ENCODE measurements at places on chromosomes 5 and 9. TPM values are rescaled to one million over a fixed set of nuclear protein-coding genes. Genes with fewer than 3 reads are reported as not detected.

CDKN2A gene
- polyA plus RNA-seq: 1.3 TPM

PCDH12 gene
- 2.5 TPM for polyA plus RNA-seq

FOXD4L5 gene
- polyA plus RNA-seq: not detected

SOX30 gene
- 0.33 TPM for polyA plus RNA-seq

PRELID2 gene
- polyA plus RNA-seq: 4.1 TPM

LCN9 gene
- not detected for polyA plus RNA-seq

GGTA1 gene
- polyA plus RNA-seq: 5.1 TPM

PCDHB11 gene
- polyA plus RNA-seq: 2.8 TPM

F2RL1 gene
- 4.2 TPM for polyA plus RNA-seq

SLC45A2 gene
- polyA plus RNA-seq: not detected

ANKRD33B gene
- 4.7 TPM for polyA plus RNA-seq

SPINK13 gene
- not detected for polyA plus RNA-seq

GABRA1 gene
- 0.08 TPM for polyA plus RNA-seq

HTR4 gene
- polyA plus RNA-seq: 0.06 TPM

GLIPR2 gene
- 74.7 TPM for polyA plus RNA-seq

CCNI2 gene
- 1.4 TPM for polyA plus RNA-seq

BARX1 gene
- polyA plus RNA-seq: not detected

EGFLAM gene
- 6.9 TPM for polyA plus RNA-seq

MSX2 gene
- 16.4 TPM for polyA plus RNA-seq

GMCL2 gene
- not detected for polyA plus RNA-seq

SNCAIP gene
- polyA plus RNA-seq: 1.6 TPM

FKTN gene
- polyA plus RNA-seq: 5.0 TPM

GDA gene
- 2.1 TPM for polyA plus RNA-seq

EIF4E1B gene
- not detected for polyA plus RNA-seq

PPP1R26 gene
- polyA plus RNA-seq: 14.1 TPM

IFNK gene
- polyA plus RNA-seq: not detected

KIAA0825 gene
- polyA plus RNA-seq: 0.79 TPM

FBXL7 gene
- polyA plus RNA-seq: 30.3 TPM

ACOT12 gene
- polyA plus RNA-seq: 0.05 TPM

GHR gene
- polyA plus RNA-seq: 10.1 TPM

TXNDC8 gene
- not detected for polyA plus RNA-seq

PCDHGB3 gene
- 1.4 TPM for polyA plus RNA-seq

LCP2 gene
- polyA plus RNA-seq: 8.5 TPM

IGFBPL1 gene
- polyA plus RNA-seq: 1.6 TPM

PCDHB15 gene
- polyA plus RNA-seq: 7.3 TPM

IRGM gene
- 0.16 TPM for polyA plus RNA-seq

HCN1 gene
- 0.04 TPM for polyA plus RNA-seq

FOXI1 gene
- polyA plus RNA-seq: not detected

NTRK2 gene
- polyA plus RNA-seq: 7.7 TPM

NRG2 gene
- polyA plus RNA-seq: 5.1 TPM

PDE8B gene
- 2.4 TPM for polyA plus RNA-seq

C5orf58 gene
- 0.70 TPM for polyA plus RNA-seq

ANKRD34B gene
- polyA plus RNA-seq: not detected

Measured in urinary bladder (tissue), 4 donors.